Activated T-cell treated with anti-CD3 and anti-CD28 coated beads for 4 hours (primary cell): ENCODE measurements at places on chromosomes 11 and 22.
A peak's percentile ranks its signal among the peaks of the same experiment; 100 is the strongest.

GRCh38 chr11:106105986-106106385 is 28.5 kb downstream of the AASDHPPT start:
- no peak for DNase-seq

DNA sequence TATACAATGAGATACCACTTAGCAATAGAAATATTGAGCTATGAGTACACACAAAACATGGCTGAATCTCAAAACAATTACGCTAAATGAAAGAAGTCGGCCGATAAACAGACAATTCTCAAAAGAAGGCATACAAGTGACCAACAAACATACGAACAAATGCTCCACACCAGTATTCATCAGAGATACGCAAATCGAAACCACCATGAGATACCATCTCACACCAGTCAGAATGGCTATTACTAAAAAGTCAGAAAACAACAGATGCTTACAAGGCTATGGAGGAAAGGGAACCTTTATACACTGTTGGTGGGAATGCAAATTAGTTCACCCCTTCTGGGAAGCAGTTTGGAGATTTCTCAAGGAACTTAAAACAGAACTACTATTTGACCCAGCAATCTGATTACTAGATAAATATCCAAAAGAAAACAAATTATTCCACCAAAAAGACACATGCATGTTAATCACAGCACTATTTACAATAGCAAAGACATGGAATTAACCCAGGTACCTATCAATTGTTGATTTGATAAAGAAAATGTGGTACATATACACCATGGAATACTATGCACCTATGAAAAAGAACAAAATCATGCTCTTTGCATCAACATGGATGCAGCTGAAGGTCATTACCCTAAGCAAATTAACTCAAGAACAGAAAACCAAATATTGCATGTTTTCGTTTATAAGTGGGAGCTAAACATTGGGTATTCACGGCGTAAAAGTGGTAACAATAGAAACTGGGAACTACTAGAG is 90.9 kb upstream of the GRAMD1B start:
- DNase-seq, result no peak

DNA sequence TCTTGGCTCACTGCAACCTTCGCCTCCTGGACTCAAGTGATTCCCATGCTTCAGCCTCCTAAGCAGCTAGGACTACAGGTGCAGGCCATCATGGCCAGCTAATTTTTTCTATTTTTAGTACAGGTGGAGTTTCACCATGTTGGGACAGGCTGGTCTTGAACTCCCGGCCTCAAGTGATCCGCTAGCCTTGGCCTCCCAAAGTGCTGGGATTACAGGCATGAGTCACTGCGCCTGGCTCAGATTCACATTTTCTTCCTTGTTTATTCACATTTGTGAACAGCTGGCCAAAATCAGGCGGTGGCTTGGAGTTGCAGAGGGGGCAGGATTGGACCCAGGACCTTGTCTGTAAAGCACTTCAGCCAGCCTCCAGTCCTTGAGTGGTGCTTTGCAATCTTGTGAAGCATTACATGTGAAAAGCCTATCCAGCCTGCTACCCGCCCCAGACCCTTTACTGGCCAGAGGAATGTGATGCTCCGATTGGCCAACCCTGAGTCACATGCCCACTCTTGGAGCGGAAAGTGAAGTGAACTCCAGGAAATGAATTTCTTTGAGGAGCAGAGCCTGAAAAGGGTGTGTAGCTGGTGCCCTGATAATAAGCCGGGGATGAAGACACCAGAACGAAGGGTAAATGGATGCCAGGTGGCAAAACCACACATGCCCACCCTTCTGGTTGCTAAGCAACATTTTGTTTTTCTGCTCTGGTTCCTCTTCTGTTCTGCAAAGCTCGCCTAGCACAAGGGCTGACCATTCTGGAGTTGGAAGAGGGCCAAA is 62.6 kb upstream of the PTPRJ start:
- no peak for DNase-seq

DNA sequence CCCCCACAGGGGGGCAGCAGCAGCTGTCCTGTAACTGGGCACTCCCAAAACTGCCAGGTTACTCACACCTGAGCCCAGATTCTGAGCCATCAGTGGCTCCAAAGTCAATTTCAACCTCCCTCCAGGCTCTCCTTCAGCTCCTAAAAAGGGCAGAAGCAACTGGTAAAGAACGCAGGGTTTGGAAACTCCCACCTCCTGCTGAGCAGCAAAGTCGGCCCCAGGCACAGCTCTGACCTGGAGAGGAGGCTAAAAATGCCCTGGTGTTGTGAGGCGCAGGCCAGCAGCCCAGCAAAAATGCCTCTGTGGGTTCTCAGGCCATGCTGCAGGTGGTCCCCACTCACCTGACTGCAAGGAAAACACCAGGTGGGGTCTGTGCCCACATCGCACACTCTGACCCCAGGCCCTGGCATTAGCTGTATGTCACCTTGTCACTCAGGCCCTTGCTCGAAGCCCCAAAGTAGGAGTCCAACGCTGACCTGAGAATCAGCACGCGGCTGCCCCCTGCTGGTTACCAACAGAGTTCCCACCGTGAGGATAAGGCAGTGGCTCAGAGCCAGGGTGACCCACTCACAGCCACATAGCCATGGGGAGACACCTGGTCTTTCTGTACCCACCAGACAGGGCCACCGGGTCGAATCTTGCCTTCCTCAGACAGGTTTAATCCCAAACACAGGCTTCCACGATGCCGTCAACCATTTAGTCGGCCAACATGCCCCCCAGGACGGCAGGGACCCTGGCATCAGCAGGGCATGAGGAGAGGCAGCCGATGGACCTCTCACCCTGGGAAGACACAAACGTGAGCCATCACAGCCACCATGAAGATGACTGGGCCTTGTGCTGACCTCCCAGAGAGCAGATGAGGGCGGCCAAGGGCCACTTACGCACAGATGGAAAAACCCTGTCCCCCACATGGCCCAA is 11.1 kb downstream of the POLR3H start:
- peak; percentile 51 for DNase-seq

DNA sequence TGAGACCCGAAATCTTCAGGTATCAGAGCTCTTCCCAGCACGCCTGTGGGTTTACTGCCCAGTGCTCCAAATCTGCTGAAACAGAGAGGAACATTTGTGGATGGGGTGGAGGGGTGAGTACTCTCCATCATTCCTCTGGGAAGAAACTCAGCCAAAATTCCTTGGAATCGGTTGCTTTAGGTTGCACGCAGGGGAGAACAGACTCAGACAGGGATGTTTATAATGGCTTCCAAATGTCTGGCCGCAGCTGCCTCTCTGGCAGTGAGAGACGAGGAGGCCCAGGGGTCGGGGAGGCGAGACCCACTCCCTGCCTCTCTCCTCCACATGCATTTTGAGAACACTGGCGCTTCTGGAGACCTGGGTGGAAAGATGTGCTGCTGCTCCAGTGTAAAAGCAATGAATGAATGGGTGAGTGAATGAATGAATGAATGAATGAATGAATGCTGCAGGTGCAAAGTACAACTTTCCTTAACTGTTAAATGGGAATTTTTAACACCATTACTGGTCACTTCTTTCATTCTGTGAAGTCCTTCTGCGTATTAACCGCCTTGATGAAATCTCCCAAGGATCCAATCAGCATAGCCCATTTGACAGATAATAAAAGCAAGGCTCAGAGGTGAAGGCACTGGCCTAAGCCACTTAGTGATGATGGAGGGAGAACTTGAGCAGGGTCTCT is 437.4 kb downstream of the MIAT start:
- no peak for DNase-seq

DNA sequence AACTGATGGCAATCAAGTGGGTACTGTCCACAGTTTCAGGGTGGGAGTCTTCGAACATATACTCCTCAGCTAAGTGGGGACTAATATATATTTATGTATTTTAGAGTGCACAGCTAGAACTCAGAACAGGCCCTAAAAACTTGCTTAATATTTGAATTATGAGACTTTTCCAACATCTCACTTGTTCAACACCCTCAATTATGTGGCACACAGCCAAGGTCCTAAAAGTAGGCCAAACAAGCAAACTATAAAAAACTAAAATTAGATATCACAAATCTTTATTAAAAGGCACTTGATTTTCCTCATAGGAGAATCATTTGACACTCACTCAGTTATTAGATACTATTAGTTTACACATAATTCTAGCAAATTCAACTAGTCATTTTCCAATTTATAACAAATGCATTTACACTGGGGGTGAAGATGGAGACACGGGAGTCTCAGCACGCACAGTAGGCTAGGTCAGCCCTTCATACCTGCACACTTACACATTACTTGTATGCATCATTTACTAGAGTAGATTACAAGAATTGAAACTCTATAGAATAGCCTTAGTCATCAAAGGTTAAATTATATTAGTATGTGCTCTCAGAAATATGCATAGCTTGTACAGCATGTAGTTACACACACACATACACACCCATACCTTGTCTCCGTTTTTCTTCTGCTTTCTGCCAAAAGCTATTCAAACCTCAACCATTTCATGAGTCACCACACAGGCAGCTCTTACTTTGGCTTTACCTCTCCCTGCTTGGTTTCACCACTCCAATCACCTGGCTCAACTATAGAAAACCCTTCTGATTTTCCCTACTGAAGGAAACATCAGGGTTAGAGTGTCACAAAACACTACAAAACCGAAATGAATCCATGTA is 171.5 kb downstream of the SBF2 start:
- DNase-seq, result no peak

- DNase-seq, result no peak
Observed at GRCh38 chr11:108606495-108607160, 13.1 kb upstream of the EXPH5 start.

- no peak for DNase-seq
Observed at GRCh38 chr11:75107187-75107586, 10.5 kb upstream of the OR2AT4 start.

GRCh38 chr22:49394116-49394785 is 433.4 kb downstream of the BRD1 start:
- no peak for DNase-seq

DNA sequence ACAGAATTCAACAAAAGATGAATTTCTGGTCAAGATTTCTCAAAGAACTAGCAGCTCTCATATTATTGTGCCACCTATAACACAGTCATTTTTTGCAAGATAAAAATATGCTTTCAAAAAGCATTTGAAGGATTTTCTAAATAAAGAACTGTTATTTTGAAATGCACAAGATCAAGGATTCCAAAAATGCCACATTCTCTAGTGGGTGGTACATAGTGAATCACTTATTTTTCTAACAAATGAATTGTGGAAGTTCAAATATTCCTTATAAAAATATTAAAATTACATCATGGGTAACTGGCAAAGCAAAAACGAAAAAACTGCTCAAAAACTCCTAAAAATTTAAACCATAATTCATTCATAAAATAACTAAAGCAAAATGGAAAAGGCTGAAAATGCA is 2.1 kb downstream of the RNF141 start:
- DNase-seq, result no peak

DNA sequence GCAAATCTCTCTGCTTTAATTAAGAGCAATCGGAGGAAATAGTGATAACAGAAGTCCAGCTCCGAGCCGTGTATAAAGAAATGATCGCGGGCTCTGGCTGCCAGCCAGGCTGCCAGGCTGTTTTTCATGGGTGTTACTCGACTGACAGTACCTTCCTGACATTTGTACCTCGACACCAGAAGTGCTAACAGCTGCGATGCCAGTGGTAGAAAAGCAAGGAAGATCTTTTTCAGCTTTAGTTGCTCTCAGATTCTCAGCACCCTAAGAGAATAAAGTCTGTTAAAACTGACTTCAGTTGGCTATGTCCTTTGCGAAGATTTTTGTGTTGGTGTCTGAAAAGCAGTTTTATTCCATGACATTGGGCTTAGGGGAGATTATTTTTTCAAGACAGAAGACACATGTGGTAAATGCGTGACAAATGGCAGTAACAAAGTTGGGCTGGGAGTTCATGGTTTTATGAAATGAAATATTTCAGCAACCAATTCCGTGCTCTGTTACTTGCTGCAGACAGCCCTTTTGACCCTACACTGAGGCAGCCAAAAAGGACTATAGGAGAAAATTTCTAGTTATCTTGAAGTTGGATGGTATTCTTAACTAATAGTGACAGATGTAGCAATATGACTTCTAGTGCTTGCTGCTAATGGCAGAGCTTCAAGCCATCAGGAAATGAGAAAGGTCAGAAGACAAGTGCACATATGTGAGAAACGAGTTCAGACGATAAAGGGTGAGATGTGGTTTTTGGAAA is 296.2 kb downstream of the CNTN5 start:
- no peak for DNase-seq

GRCh38 chr22:34976474-34976873 is 89.5 kb upstream of the ISX start:
- no peak for DNase-seq

- no peak for DNase-seq
Observed at GRCh38 chr11:6012035-6012668, 5.4 kb upstream of the OR56A4 start.

- DNase-seq, result no peak
Observed at GRCh38 chr11:9448576-9449352, 12.0 kb upstream of the ZNF143 start.

DNA sequence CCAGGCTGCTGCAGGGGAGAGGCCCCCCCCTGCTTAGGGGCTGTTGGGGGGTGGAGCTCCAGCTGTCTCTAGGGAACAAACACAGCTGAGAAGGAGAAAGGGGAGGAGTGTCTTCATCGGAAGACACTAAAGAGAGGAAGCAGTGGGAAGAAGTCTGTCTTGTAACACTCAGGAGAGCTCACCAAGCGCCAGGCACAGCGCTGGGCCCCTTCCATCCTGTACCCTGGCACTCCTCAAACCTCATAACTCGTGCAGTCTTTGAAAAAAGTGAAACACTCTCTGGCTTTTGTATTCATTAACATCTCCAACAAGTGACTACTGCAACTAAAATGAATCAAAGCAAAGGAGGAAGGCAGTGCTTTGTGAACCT is 67.4 kb upstream of the PRDM11 start:
- DNase-seq, result no peak

DNA sequence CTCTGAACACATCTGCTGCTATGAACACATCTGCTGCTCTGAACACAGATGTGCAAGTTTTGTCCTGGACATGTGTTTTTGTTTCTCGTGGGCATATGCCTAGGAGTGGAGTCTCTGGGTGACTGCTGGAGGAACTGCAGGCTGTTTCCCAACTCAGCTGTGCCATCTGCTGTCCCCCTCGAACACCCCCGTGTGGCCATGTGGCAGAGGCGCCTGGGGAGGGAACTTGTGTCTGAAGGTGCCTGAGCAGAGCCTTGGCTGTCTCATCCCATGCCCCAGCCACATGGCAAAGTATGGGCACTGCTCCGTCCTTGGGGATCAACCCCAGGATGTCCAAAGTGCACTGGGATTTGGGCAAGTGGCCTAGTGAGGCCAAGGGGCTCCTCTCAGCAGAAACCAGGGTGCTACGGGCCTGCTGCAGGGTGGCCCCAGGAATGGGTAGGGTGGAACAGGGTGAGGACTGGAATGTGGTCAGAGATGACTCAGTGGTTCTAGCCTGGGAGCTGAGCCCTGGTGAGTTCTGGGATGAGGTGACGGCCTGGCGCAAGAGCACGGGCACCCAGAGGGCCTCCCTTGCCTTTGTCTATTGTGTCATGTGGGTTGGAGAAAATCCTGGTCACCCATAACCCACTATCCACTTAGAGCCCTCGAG is 14.7 kb downstream of the GATD1 start:
- no peak for DNase-seq

GRCh38 chr11:12291766-12292165 is 85.6 kb upstream of the PARVA start:
- DNase-seq, result no peak

- DNase-seq, result no peak
Observed at GRCh38 chr22:19483481-19484244, 3.9 kb downstream of the CDC45 start.

GRCh38 chr11:126352934-126353801 is 2.3 kb upstream of the ST3GAL4 start:
- no peak for DNase-seq
